SK-N-SH (cell line): ENCODE measurements at places on chromosomes 6 and 20. TPM values are rescaled to one million over a fixed set of nuclear protein-coding genes. Genes with fewer than 3 reads are reported as not detected.

The PPIL6 gene
- 1.1 and 1.9 TPM in 2 replicates for polyA plus RNA-seq

The OGFRL1 gene
- 2.4 and 3.3 TPM in 2 replicates for polyA plus RNA-seq

The BEND6 gene
- polyA plus RNA-seq: 6.9 and 9.2 TPM in 2 replicates

The TREM1 gene
- not detected in 2 replicates for polyA plus RNA-seq

The CLPSL1 gene
- polyA plus RNA-seq: not detected in 2 replicates
